ENCODE measurements at places on chromosomes 2 and 18. TPM values are rescaled to one million over a fixed set of nuclear protein-coding genes. Genes with fewer than 3 reads are reported as not detected.

Gene HMSD
- 1.1 TPM for total RNA-seq

Gene IL36A
- not detected for total RNA-seq

Gene SERPINB13
- not detected for total RNA-seq

Gene PROKR1
- total RNA-seq, result not detected

Gene DSEL
- 0.08 TPM for total RNA-seq

Gene RAB27B
- 2.1 TPM for total RNA-seq

Gene C1QL2
- total RNA-seq, result not detected

Gene MITD1
- total RNA-seq, result 61.5 TPM

Gene ZC3H6
- total RNA-seq, result 14.7 TPM

Gene APOB
- not detected for total RNA-seq

Gene NGEF
- 0.18 TPM for total RNA-seq

Gene MAB21L4
- total RNA-seq, result not detected

Gene CD8B
- total RNA-seq, result 3.0 TPM

Gene IL1R1
- 0.55 TPM for total RNA-seq

Gene ABCB11
- not detected for total RNA-seq

Gene PRKD3
- 15.0 TPM for total RNA-seq

Gene SPEG
- 1.5 TPM for total RNA-seq

Gene TWSG1
- 7.0 TPM for total RNA-seq

Gene PCARE
- total RNA-seq, result not detected

Gene LYG1
- 1.2 TPM for total RNA-seq

Gene PKP4
- total RNA-seq, result 37.4 TPM

Gene SLC23A3
- 2.5 TPM for total RNA-seq

Gene ALK
- not detected for total RNA-seq

Gene MCEE
- 16.3 TPM for total RNA-seq

Gene DSG1
- total RNA-seq, result not detected

Gene LRRC30
- not detected for total RNA-seq

Gene NT5C1B
- total RNA-seq, result not detected
